Glutamatergic neuron (in vitro differentiated cells): ENCODE measurements at places on chromosomes 5 and 9. TPM values are rescaled to one million over a fixed set of nuclear protein-coding genes. Genes with fewer than 3 reads are reported as not detected.

The PCDHGA7 gene
- 4.2 TPM for total RNA-seq

The CAVIN4 gene
- 32.9 TPM for total RNA-seq

The SLC31A2 gene
- total RNA-seq = 1.6 TPM

DNA sequence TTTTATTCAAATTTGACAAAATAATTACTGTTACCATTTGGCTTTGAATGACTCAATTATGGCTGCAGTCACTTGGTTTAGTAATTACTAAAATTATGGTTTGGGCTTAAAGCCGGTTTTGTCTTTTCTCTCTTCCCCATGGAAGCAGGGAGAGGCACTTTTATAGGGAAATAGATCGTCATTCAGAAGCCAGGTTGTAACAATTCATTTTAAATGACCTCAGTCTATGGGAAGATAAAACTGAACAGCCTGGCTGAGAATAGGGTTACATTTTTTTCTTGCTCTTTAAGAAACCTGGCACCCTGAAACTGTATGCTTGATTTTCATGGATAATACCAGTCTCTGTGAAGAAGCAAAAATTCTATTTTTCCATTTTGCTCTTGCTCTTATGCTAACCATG, 169.8 kb downstream of the SMC2 start:
- DNase-seq = no peak

DNA sequence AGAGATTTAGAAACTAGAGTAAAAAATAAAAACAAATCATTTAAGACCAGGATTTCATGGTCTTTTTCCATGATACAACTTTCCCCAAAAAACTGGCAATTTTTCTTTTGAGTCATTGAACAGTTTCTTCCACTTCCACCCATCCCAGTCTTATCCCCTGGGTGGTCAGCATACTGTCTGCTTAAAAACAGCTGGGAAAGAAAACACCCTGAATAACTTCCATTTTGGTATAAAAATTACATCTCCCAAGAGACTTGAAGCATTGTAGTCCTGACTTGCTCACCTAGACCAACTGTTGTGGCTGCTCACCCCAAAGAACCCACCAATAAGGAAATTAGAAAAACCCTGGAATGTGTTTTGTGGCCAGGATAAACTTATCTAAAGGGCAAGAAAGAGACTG, 731.3 kb downstream of the NR2F1-AS1 start:
- no peak for DNase-seq
